NCI-H187 (cell line): ENCODE measurements at places on chromosomes 2 and 18.

DNA sequence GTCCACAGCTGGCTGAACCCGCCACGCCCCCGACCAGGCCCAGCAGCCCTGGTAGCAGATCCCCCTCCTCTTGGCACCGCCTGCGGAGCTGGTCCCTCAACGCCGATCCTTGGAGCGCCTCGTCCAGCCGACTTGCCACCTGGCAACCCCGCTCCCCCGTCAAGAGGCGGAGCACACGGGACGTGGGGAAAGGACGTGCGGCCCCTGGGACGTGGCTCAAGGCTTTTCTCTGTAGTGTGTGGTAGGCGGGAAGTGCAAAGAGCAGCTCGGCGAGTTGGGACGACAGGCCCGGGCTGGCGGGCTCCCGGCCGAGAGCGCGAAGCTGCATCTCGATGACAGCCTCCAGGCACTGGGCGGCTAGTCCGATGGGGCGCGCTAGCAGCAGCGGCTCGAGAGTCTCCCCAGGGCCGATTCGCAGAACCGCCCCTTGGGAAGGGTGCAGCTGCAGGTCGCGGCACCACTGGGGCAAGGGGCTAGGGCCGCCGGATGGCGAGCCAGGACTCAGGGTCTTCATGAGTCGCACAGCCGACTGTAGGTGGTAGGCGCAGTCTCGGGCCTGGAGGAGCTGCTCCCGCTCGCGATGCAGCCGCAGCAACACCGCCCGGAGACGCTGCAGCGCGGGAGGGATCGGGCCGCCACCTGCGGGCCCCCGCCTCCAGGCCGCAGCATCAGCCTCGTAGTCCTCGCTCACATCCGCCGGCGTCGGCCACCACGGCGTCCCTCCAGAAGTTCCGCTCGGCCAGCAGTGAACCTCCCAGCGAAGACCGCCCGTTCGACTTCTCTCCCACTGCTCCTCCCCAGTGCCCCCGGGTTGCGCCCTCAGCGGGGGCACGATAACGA, 617 bp downstream of the CCDC142 start:
- DNase-seq = no peak

GRCh38 chr18:6610466-6610865, 119.0 kb upstream of the ARHGAP28 start:
- DNase-seq = no peak

DNA sequence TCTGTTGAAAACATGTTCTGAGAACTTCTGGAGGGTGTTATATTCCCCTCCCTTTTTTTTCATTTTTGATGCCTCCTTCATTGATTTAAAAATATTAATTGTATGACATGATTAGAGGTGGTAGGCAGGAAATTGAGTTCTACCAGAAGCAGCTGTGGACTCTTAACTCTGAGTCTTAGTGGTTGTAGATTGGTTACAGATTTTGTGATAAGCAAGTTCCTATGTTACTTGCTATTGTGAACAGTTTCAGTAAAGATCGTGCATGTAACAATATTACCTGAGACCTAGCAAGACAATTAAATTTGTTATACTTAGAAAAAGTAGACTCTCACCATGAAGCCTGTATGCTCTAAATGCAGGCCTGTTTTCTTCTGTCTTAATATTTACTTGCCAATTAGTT, 88.1 kb downstream of the PRPF40A start:
- DNase-seq = no peak

- no peak for DNase-seq
Measured at GRCh38 chr2:162890690-162891311, 52.2 kb upstream of the KCNH7 start.

GRCh38 chr2:131413148-131413747, 49.3 kb upstream of the RAB6D start:
- DNase-seq = no peak
